CD4-positive, alpha-beta T cell treated with Interleukin-12 subunit alpha and Interleukin-12 subunit beta, for 1 hour (primary cell): ENCODE measurements at places on chromosomes 12 and 14.

GRCh38 chr14:96176275-96176674, 28.4 kb upstream of the BDKRB2 start:
- DNase-seq, result no peak

DNA sequence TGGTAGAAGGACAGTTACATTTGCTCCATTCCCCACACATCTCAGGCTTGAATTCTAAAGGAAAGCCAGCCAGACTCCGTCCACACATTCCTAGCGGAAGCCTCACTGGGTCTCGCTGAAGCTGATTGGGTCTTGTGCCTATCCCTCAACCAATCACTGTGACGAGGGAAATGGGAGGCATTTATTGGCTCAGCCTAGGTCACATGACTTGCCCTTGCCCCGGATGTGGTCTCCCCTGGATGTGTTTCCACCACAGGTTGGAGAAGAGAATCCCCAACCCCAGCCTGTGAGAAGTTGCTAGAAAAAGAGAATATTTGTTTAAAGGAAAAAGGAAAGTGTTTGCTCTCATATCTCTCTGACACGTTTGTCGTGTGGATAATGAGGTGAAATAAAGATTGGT, 93.4 kb downstream of the C12orf75 start:
- no peak for DNase-seq

- no peak for DNase-seq
Observed at GRCh38 chr14:105641075-105641937, 114.9 kb downstream of the TMEM121 start.

DNA sequence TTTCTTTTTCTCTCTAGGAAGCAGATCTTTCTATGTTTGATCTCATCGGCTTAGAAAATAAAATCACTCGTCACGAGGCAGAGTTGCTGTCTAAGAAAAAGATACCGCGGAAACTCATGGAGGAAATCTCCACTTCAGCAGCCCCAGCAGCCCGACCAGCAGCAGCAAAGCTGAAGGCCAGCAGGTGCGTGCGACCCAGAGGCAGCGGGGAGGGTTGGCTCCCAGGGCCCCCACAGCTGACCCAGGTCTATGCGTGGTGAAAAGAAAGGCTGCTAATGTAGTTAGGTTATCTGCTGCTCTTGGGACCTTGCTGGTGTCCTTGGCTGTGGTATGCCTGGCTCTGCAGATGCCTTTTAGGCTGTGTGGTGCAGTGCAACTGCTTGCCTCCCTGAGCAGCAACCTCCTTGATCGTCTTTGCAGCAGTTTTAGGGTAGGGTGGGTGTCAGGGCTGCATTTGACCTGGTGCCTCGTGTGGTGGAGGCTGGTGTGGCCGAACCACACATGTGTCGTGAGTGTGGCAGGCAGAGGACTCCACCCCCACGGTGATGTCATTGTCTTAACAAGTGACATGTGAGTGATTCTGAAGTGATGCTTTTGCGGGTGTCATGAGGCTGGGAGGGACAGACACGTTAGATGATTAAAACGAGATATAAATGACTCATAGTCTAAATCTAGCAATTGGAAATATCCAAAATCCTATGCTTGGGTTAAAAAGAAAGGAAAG, 68.6 kb downstream of the EP400 start:
- DNase-seq, result no peak

DNA sequence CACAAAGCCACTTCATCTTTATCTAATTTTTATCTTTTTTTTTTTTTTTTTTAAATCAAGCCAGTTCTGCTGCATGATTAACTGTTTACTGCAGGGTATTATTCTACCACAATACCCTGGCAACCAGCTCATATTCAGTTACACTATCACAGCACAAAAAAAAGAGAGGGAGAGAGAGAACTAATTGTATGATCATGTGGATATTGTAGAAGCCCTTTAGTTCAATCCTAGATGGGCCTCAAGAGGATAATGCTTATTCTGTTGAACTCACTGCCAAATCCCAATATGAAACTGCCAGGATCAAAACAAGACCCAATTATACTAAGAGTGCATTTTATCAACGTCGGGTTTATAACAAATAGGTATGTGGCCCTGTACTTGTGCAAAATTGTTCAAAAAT, 51.5 kb downstream of the MED13L start:
- no peak for DNase-seq
